ENCODE measurements at places on chromosomes 5 and 9.

- DNase-seq: no peak
These were observed 42.7 kb upstream of the LIFR start for GRCh38 chr5:38598994-38599617.

- no peak for DNase-seq
These were observed 5.1 kb upstream of the SEPTIN8 start for GRCh38 chr5:132782101-132782500.

GRCh38 chr5:173165177-173166016 lies 21.1 kb downstream of the BNIP1 start:
- no peak for DNase-seq

- no peak for DNase-seq
These were observed 38.2 kb downstream of the GZMK start for GRCh38 chr5:55062039-55062779.

- no peak for DNase-seq
These were observed 1.5 kb downstream of the CTNNA1 start for GRCh38 chr5:138754699-138755057.

- DNase-seq: no peak
These were observed 8.1 kb downstream of the ZNF366 start for GRCh38 chr5:72499090-72499489.

GRCh38 chr5:36607114-36607571 lies 737 bp downstream of the SLC1A3 start:
- DNase-seq: peak; percentile 13

- DNase-seq: no peak
These were observed 500.1 kb upstream of the SGCD start for GRCh38 chr5:155826611-155827507.

- no peak for DNase-seq
These were observed 15.1 kb downstream of the NR6A1 start for GRCh38 chr9:124756011-124756410.

- peak; percentile 55 for DNase-seq
These were observed 30.2 kb downstream of the C5orf15 start for GRCh38 chr5:133938039-133938821.

DNA sequence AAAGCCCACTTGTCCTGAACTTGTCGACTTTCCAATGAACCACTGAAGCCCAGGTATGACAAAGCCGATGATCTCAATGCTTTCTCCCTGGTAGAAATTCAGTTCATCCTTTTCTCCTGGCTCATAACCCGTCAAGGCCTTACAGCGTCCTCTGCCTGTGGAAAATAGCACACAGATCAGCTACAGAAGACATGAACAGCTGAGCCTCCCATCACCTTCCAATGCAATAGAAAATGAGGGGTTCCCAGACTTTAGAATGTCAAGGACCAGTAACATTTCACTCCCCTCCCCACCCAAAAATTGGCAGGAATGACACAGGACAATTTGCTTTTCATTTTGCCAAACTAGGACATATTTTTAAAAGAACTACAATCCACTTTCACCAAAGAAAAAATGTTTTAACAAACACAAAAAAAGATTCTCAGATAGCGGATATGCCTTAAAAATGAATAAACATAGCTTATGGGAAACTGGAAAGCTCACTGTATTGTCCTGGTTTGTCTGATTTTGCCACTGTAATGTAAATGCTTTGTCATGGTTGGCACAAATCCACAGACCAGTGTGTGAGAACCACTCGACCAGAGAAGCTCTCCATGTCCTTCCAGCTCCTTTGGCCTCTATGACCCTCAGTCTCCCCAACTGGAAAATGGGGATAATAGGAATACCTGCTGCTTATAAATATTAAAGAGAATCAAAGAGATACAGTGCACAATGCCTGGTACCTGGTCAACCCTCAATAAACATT lies 24.4 kb downstream of the SH3TC2 start:
- peak; percentile 41 for DNase-seq

- no peak for DNase-seq
These were observed 14.7 kb upstream of the TNC start for GRCh38 chr9:115132648-115133047.

- DNase-seq: no peak
These were observed 21.1 kb upstream of the LHX2 start for GRCh38 chr9:123990427-123990826.

DNA sequence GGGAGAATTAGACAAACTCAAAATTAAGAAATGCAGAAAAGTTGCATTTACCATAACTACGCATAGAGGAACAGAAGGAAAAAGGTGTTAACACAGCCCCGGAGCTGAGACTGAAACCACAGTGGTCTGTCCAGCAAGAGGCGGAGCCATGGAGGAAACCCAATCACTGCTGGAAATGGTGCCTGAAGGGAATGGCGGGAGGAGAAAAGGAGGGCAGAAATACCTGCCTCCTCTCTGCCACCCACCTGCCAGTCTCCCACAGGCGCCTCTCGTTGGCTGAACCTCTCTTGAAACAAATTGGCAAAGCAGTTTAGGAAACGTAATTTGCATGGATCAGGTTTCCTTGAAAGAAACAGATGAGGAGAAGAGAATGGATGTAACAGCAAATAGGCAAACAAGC lies 9.7 kb upstream of the PRKACG start:
- peak; percentile 84 for DNase-seq

DNA sequence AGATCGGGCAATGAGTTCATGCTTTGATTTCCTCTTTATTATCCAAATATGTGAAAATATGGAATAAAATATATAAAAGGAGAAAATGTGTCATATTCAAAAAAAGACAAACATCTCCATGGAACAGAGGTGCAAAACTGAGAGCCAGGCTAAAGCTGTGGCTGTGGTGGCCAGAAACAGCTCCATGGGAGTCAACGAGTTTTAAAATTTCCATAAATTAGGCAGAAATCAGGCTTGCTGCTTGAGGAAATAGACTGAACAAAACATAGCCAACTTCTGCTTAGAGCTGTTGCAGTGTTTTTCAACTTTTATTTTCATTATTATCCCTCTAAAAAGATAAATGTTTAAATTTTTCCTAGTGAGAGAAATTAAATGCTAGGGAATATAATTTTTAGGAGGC lies 110.8 kb upstream of the SLC30A5 start:
- DNase-seq: no peak

GRCh38 chr5:173781816-173782670 lies 106.1 kb upstream of the CPEB4 start:
- DNase-seq: peak; percentile 51

DNA sequence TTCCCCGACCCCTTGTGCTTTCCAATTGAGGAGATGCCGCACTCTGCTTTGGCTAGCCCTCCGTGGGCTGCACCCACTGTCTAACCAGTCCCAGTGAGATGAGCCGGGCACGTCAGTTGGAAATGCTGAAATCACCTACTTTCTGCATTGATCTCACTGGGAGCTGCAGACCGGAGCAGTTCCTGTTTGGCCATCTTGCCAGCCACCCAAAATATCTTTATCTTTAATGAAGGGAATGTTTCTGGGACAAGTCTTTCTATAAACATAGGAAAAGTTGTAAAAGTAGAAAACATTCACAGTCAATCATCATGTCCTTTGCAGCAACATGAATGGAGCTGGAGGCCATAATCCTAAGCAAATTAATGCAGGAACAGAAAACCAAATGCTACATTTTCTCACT lies 147.6 kb downstream of the RPS23 start:
- DNase-seq: no peak

GRCh38 chr5:177099422-177100093 lies 12.8 kb downstream of the FGFR4 start:
- DNase-seq: no peak

GRCh38 chr5:76166886-76167576 lies 83.8 kb downstream of the SV2C start:
- no peak for DNase-seq

- DNase-seq: no peak
These were observed 631.4 kb upstream of the DMAC1 start for GRCh38 chr9:8430945-8431344.

GRCh38 chr5:78543916-78544315 lies 104.7 kb downstream of the LHFPL2 start:
- DNase-seq: no peak

- no peak for DNase-seq
These were observed 9.1 kb downstream of the TYRP1 start for GRCh38 chr9:12702160-12702758.

DNA sequence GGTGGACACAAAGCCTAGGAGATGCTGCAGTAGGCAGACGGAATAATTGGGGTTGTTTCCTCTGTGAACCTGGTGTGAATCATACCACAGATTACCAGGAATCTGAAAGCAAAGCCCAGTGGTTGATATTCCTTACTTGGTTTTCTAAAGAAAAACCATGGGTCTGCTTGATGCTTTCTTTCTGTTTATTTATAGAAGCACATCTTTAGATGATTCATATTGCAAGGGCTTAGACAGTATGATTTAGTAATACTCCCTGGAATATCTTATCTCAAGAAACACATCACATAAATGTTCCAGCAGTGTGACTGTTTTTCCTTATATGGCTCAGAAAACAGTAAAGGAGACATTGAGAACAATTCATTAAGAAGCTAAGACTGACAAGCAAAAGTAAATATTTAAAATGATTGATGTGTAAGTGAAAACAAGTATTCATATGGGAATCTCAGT lies 623.3 kb downstream of the RAB3C start:
- DNase-seq: no peak

DNA sequence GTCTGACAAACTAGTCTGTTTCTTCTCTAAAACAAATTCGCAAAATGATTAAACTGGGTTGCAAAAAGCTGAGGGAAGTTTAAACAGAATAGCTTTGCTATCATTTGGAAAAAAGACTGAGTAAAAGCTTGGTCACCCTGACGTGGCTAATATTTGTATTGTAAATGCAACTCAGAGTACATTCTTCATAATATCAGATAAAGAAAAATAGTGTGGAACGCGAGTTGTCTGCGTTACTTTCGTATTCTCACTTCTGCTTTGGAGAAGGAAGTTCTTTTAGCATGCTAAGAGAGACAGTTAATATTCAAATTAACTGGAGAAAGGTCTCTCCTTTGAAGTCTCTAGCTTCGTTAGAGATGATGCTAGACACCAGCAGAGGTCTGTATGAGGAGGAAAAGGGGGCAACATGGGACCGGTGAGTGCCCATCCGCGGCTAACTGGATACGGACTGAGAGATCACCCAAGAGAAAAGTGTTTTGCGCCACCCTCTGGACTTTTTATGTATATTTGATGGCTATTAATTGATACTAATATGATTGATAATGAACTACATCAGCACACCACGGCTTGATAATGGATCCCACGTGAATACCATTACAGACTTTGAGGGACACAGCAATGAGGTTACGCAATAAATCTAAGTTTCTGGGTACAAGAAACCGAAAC lies 2.9 kb upstream of the CNTRL start:
- peak; percentile 66 for DNase-seq

- no peak for DNase-seq
These were observed 195.8 kb upstream of the TBCA start for GRCh38 chr5:77971776-77972468.

- DNase-seq: no peak
These were observed 285.6 kb downstream of the BRINP1 start for GRCh38 chr9:119083673-119084072.

DNA sequence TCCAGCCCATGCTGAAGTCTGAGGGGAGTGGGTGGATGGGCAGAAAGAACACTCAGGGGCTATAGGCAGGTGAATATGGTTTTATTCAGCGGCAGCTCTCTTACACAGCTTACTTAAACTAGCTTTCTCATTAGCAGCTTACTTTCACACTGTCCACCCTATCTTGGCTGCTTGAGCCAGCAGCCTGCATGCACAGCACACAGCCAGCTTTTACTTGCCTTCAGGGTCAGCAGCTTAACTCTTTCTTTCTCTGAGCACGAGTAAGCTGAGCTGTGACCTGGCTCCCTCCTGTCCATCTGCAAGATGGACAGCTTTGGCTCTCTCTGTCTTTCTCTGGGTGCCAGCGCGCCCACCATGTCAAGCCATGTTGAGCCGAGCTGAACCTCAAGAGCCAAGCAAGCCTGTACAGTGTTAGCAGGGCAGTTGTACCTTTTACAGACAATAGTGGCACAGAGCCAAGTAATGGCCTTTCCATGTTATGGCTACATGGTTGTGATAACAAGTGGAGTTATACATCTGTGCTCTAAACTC lies 1054.9 kb downstream of the PTPRD start:
- no peak for DNase-seq

DNA sequence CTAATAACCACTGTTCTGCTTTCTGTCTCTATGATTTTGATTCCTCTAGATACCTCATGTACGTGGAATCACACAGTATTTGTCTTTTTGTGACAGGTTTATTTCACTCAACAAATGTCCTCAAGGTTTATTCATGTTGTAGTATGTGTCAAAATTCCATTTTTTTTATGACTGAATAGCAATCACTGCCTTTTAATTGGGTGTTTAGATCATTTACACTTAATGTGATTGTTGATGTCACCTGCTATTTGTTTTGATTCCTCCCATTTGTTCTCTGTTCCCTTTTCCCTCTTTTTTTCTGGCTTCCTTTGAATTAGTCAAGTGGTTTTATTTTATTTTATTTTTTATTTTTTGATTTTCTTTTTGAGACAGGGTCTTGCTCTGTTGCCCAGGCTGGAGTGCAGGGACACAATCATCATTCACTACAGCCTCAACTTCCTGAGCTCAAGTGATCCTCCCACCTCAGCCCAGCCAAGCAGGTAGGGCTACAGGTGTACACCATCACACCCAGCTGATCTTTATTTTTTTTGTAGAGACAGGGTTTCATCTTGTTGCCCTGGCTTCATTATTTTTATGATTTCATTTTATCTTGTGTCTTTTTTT lies 41.6 kb downstream of the LHX3 start:
- DNase-seq: no peak

DNA sequence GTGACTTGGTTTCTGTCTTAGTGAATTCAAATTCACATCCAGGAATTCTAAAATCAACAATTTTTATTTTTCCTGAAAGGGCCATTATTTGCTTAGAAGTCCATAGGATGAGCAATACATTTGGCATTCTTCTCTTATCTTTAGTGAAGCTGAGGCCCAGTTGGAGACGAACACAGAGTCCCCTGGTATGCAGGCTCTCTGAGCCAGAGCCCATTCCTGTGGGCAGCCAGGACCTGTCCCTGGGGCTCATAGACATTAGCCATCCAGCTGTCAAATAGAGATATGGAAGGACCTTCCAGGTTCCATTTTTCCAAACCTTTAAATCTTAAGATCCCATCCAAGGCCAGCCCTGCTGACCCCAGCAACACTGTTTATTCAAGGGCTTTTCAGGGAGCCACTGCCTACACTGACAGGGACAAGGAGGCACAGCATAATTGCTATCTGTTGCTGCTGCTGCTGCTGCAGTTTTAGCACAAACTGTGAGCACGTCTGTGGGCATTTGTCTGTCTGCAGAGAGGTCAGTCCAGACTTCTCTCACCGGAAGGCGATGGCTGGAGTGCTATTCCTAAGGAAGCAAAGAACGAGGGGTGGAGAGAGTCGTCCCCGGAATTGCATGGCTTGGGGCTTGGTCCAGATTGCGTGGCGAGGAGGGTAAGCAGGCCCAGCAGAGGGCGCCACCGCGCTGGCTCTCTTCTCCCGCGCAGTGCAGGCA lies 639.0 kb downstream of the CCDC171 start:
- DNase-seq: peak; percentile 48

GRCh38 chr9:114626415-114627020 lies 15.4 kb downstream of the TMEM268 start:
- DNase-seq: no peak

Data from T47D (cell line).